ENCODE measurements at places on chromosomes 1 and 21. TPM values are rescaled to one million over a fixed set of nuclear protein-coding genes. Genes with fewer than 3 reads are reported as not detected.

DNA sequence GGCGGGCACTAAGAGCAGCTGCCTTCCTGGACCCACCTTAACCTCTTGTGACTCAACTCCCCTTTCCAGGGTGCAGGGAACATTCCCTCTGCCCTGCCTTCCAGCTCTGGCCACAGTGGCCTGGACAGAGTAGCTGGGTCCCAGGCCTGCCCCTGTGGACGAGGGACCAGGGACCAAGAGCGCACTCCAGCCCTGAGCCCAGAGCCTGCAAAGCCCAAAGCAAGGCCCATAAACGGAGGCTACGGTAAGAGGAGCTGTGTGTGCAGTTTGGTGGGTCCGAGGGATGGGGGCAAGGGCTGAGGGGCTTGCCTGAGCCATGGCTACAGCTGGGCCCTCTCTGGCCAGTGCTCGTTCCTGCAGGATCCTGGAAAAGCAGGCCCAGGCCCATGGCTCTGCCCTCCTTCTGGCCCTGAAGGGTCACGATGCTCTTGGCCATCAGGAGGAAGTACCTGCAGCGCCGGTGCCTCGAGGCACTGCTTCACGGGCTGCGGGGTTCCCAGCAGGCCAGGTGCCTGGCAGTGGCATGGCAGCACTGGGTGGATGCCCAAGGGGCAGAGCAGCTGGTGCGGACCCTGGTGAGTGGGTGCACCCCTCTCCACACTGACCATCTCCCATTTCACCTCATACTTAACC is 17.8 kb downstream of the MTHFR start:
- no peak overlapping the region for H3K27ac ChIP-seq
- H3K27me3 ChIP-seq: no peaks in the 10 kb centered on the region
- H3K4me1 ChIP-seq: peaks cover 12% of the 10 kb centered on the region
- H3K36me3 ChIP-seq: peaks cover 7% of the 10 kb centered on the region
- H3K4me3 ChIP-seq: no peak overlapping the region
- DNase-seq: no peak

- H3K36me3 ChIP-seq: no peaks in the 10 kb centered on the region
- H3K4me3 ChIP-seq: no peak overlapping the region
- H3K27ac ChIP-seq: no peak overlapping the region
- no peaks in the 10 kb centered on the region for H3K27me3 ChIP-seq
Measured at GRCh38 chr21:38878379-38879179, 72.8 kb downstream of the ETS2 start.

DNA sequence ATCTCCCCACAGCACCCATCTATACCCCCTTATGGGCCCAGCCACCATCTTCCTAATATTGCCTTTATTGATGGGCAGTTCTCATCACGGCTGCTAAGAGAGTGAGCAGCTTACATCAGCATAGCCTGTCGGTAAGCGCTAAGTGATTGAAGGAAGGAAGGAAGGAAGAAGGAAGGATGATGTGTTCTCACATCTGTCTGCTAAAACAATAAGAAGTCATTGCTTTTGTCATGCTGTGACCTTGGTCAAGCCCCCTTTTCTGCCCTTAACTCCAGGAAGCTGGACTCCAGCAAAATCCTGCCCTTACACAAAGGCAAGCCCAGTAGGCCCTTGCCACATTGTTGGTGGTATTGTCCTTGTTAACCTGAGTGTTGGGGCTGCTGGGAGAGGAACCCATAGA is 165.0 kb downstream of the ETS2 start:
- no peaks in the 10 kb centered on the region for H3K27me3 ChIP-seq
- no peaks in the 10 kb centered on the region for H3K4me1 ChIP-seq
- no peaks in the 10 kb centered on the region for H3K36me3 ChIP-seq
- H3K27ac ChIP-seq: no peak overlapping the region

Gene TCEA3
- 22.7 TPM for polyA plus RNA-seq

Gene PLA2G2C
- not detected for polyA plus RNA-seq

Gene TDRD10
- not detected for polyA plus RNA-seq

- no peaks in the 10 kb centered on the region for H3K36me3 ChIP-seq
- H3K4me1 ChIP-seq: peaks cover 19% of the 10 kb centered on the region
- no peaks in the 10 kb centered on the region for H3K27me3 ChIP-seq
- DNase-seq: peak; percentile 35
- no peak overlapping the region for H3K27ac ChIP-seq
- H3K4me3 ChIP-seq: no peak overlapping the region
Measured at GRCh38 chr1:240539769-240540414, 72.1 kb downstream of the GREM2 start.

Gene PAQR6
- 0.11 TPM for polyA plus RNA-seq

DNA sequence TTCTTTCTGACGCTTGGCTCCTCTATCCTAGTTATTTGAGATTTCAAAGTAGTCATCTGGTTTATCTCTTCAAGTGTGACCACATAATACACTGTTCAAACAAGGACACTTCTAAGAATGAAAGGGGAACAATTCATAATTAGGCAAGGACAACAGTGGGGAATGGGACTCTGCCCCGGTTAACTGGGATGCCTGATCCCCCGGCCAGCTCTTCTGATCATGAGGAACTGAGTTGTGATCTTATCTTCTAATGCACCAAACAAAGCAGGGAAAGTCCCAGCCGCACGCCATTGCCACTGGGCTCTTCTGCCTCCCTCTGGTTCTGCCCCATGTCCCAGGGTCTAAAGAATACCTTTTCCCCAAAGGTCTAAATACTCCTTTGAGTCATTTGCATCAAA is 158.2 kb upstream of the IRF2BP2 start:
- no peak for DNase-seq
- H3K36me3 ChIP-seq: no peaks in the 10 kb centered on the region
- H3K27ac ChIP-seq: peak overlapping the region; percentile 47
- H3K4me1 ChIP-seq: peaks cover 62% of the 10 kb centered on the region
- no peak overlapping the region for H3K4me3 ChIP-seq
- no peaks in the 10 kb centered on the region for H3K27me3 ChIP-seq

Gene GPR153
- not detected for polyA plus RNA-seq

Gene VASH2
- 0.11 TPM for polyA plus RNA-seq

DNA sequence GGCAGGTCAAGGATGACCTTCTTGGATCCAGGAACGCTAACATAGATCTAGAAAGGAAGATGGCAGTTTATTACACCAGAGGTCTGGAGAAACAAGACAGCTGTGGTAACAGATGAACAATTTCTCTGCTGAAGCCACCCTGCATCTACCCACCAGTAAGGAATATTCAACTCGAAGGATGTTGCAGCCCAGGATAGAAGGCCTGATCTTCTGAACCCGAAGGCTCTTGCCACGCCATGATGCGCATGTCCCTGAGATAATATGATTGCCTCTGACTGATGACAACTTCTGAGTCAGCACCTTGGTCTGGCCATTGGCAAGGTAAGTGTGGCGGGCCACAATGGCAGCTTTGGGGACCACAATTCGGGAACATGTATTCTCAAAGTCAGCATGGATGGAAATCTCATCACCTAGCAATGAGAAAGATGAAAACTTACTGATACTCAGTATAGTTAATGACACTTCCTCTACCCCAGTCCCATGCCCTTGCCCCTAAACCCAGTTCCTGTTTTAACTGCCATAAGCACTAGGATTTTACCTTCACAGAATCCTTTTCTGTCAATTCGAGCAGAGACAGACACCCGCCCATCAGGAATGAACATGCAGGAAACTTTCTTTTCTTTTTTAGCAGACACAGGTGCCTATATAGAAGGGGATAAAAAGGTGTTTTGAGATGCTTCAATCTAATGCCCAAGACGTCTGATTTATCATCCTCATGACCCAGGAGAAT is 1.8 kb downstream of the TXNIP start:
- peaks cover 37% of the 10 kb centered on the region for H3K36me3 ChIP-seq
- DNase-seq: peak; percentile 66
- H3K4me1 ChIP-seq: peaks cover 48% of the 10 kb centered on the region
- H3K27me3 ChIP-seq: no peaks in the 10 kb centered on the region
- H3K4me3 ChIP-seq: peak overlapping the region; percentile 99

Gene DCAF8
- polyA plus RNA-seq: 67.8 TPM

Gene EPHA8
- polyA plus RNA-seq: not detected

GRCh38 chr1:40788561-40789341 is 5.2 kb downstream of the KCNQ4 start:
- H3K36me3 ChIP-seq: no peaks in the 10 kb centered on the region
- DNase-seq: no peak
- no peak overlapping the region for H3K4me3 ChIP-seq
- no peak overlapping the region for H3K27ac ChIP-seq

- H3K4me1 ChIP-seq: peaks cover 83% of the 10 kb centered on the region
- DNase-seq: no peak
- H3K27ac ChIP-seq: no peak overlapping the region
- H3K4me3 ChIP-seq: no peak overlapping the region
- no peaks in the 10 kb centered on the region for H3K36me3 ChIP-seq
Measured at GRCh38 chr1:203671047-203671446, 44.4 kb downstream of the ATP2B4 start.

DNA sequence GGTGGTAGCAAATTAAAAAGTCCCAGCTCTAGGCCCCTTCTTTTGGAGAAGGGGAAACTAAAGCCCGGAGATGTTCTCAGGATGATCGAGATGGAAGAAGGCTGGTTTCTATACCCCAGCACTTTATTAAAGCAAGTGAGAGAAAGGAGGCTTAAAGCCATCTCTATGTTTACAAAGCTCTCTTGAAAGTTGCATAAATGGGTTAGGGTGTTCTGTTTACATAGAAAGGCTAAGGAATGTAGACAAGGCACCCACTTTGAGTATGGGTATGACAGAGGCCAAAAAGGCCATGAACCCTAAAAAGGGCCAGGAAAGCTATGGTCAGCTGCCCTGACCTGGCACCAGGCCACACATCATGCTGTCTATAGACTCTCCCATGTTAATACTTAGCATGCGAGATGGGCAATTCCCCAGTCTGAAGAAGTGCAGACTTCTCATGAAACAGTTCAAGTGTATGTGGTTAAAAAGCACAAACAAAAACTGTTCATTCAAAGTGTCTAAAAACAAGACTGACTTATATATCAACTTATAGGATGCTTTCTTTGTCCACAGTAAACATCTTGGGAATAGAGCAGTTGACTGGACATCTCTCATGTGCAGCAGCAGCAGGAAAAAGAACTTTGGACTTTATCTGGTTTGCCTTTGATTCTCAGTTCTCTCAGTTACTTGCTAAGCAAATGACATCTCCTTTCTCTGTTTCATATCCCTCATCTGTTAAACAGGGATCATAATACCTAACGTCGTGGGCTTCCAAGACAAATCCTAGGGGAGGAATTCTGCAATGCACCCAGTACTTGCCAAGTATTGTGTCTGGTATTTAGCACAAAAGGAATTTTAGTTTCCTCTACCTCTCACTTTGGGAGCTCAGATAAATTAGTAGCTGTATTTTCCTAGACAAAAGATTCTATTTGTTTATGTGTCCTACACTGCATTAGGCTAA is 521.6 kb downstream of the PLPP3 start:
- no peaks in the 10 kb centered on the region for H3K27me3 ChIP-seq
- no peak overlapping the region for H3K4me3 ChIP-seq
- no peak for DNase-seq

DNA sequence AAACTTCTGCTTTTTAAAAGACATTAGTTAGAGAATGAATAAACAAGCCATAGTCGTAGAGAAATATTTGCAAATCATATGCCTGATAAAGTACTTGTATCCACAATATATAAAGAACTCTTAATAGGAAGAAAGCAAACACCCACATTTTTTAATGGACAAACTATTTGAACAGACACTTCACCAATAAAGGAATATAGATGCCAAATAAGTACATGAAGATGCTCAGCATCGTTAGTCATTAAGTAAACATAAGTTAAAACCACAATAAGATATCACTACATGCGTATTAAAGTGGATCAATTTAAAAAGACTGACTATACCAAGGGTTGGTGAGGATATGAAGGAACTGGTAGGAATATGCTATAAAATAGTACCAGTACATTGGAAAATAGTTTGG is 142.3 kb upstream of the ZC3H11B start:
- no peak for DNase-seq
- no peaks in the 10 kb centered on the region for H3K27me3 ChIP-seq
- no peaks in the 10 kb centered on the region for H3K4me1 ChIP-seq
- no peak overlapping the region for H3K4me3 ChIP-seq
- H3K27ac ChIP-seq: no peak overlapping the region

DNA sequence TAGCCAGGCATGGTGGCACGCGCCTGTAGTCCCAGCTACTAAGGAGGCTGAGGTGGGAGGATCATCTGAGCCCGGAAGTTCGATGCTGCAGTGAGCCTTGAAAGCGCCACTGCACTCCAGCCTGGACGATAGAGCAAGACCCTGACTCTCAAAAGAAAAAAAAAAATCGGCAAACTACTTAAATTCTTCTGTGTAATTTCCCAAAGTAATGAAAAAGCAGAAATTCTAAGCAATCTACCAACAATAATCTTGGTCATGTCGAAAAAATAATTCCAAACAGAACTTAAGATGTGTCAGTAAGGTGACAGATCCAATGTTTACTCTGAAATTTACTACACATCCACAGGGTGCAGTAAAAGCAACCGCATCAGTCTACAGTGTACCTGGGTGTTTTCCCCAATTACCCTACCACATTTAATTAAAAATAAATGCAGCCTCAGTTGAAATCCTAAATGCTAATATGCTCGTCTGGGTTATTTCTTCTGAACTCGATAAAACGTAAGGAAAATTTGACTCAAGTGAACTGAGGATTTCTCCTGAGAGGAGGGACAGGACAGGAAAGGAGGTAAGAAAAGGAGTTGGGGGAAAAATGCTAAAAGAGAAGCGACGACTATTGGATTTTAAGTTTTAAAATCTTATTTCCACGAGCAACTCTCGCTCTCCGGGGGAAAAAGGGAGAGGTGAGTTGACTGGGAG is 801 bp downstream of the EPRS1 start:
- peaks cover 31% of the 10 kb centered on the region for H3K4me1 ChIP-seq
- no peaks in the 10 kb centered on the region for H3K27me3 ChIP-seq
- H3K4me3 ChIP-seq: peak overlapping the region; percentile 90
- H3K27ac ChIP-seq: peak overlapping the region; percentile 91
- DNase-seq: peak; percentile 38
- H3K36me3 ChIP-seq: no peaks in the 10 kb centered on the region

DNA sequence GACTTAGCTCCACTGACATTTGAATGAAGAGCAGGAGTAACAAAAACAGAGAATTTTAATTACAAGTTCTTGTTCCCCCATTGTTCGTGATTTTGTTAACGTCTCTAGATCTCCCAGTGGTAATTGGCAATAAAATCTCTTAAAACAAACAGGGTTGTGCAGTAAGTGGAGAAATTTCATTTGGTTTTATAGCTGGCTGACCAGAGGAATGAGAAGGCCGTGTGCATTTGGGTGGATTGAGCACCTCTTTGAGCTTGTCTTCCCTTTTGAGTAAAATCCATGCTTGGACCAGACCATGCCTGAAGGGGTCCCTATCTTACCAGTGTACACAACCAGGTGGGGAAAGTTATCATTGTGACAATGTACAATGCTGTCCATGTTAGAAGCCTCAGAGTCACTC is 137.8 kb downstream of the HIVEP3 start:
- no peaks in the 10 kb centered on the region for H3K36me3 ChIP-seq
- H3K27ac ChIP-seq: no peak overlapping the region
- no peak overlapping the region for H3K4me3 ChIP-seq
- H3K27me3 ChIP-seq: no peaks in the 10 kb centered on the region
- H3K4me1 ChIP-seq: no peaks in the 10 kb centered on the region
- no peak for DNase-seq

Gene EPHB2
- polyA plus RNA-seq: not detected
